ENCODE measurements at places on chromosomes 11 and 22.

DNA sequence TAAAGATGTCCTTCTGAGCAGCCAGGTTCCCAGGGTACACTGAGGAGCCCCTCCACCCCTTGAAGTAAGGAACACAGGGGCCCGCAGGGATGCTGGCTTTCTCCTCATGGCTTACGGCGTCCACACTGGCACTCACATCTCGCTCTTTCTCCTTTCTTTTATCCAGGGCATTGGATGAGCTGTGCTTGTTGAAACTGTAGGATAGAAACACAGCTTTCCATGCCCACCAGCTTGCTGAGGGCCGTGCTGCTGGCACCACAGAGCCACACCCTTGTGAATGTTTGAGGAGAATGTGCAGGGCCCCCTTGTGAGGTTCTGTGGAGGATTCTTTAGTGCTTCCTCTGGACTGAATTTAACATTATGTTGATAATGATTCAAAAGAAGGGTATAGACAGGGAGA lies 51.7 kb upstream of the B3GAT1 start:
- DNase-seq, result no peak

- no peak for DNase-seq
These were observed 35.4 kb downstream of the MUC2 start for GRCh38 chr11:1109918-1110705.

DNA sequence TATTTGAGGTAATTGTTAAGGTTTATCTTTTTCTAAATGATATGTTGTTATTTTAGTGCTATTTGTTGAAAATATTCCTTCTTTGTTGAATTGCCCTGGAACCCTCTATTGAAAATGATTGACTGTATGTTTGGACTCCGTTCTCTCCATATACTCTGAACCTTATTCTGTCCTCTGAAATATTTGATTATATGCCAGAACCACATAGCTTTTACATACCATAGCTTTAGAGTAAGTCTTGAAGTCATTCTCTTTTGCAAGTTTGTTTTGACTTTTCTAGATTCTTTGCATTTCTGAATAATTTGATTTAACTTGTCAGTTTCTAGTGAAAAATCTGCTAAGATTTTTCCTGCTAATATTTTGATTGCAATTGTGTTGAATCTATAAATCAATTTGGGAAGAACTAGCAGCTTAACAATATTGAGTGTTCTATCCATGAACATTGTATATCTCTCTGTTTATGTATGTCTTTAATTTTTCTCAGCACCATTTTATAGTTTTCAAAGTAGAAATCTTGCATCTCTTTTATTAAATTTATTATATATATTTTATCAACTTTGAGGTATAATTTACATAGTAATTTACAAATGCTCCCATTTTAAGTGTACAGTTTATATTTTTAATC lies 51.7 kb upstream of the PITPNB start:
- DNase-seq, result no peak

DNA sequence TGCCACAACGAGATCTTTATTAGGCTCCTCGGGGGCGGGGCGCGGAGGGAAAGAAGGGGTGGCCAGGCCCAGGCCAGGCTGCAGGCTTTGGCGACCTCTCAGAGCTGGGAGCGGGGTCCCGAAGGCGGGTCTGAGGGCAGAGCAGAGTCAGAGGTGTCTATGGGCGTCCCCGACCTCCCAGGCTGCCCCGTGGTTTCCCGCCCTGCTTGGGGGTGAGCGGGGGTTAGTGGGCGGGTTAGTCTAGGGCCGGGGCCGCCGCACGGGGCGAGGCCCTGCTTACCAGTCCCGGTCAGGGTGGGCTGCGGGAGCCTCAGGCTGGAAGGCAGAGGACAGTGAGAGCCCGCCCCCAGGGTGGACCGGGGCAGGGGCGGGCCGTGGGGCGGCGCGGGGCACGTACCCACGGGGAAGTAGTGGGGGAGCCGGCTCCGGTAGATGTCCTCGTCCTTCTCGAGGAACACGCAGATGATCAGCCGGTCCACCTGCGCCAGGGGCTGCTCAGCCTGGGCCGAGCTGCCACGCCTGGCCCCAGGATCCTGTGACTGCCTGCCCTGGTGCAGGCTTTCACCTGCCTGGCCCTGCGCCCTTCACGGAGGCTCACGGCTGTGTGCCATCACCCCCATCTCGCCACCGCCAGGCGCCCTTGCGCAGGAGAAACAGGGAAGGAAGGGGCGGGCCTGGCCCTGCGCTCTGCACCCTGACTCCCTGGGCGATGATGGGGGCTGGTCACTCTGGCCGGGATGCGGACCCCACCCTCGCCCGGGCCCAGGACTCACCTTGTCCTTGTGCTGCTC lies 12.5 kb downstream of the OTUB1 start:
- DNase-seq, result no peak

GRCh38 chr11:121298774-121299173 lies 6.2 kb downstream of the SC5D start:
- DNase-seq, result no peak

DNA sequence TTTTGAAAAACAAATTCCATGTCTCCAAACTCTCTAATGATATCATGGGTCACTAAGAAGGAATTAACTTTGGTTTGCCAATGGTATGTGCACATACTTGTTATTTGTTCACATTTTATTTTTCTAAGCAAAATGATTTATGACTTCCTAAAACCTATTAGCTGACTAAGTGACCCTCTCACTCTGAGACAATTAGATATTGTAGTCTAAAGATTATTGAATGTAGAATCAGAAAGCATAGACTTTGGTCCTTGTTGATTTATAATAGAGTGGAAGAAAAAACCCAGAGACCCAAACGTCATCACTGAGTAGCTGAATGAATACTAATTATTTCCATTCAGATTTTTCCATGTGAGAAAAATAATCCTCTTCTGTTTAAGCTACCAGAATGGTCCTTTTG lies 243.5 kb upstream of the ANO3 start:
- DNase-seq, result no peak

DNA sequence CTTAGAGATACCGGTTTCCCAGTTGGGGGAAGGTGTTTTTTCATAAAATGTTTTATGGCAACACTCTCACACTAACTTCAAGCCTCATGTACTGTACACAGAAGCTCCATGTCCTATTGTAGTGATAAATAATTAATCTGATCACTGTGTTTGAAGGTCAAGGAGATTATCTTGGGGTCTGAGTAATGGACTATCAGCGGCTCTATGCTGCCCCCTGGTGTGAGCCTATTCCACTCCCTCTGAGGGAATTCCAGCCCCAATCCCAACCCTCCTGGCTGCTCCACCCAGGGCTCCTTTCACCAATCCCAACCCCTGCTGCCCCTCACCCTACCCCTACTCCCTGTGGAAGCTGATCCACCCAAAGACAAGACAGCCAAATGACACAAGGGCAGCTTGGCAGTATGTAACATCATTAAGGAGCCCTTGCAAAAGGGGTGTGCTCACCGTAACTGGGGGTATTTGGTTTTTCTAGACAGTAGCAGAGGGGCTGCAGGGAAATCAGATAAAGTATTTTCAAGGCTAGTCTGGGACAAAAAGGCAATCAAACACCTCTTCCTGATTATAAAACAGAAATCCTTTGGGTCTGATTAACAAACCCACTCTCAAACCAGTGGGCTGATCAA lies 22.3 kb downstream of the HPS4 start:
- peak; percentile 9 for DNase-seq

DNA sequence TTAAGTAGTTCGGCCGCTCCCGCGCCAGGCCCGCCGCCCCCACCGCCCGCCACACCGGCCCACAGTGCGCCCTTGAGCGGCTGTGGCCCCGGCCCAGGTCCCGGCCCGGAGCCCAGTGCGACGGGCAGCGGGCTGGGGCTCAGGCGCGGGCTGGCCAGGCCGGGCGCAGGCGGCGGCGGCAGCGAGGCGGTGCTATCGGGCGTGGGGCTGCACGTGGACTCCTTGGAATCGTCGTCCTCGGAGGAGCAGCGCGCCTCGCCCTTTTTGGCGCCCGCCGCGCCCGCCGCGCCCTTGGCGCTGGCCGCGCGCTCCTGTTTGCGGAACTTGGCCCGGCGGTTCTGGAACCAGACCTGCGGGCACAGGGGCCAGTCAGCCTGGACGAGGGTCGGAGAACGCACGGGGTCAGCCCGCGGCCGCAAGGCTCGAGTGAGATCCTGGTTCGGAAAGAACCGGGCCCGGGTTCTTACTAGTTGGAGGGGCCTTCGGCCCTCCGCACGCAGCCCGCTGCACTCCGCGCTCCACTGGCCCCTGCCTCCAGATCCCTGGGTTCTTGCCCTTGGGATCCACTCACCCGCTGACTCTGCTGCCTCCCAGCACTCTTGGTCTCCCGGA lies 4.0 kb downstream of the PHOX2A start:
- no peak for DNase-seq

DNA sequence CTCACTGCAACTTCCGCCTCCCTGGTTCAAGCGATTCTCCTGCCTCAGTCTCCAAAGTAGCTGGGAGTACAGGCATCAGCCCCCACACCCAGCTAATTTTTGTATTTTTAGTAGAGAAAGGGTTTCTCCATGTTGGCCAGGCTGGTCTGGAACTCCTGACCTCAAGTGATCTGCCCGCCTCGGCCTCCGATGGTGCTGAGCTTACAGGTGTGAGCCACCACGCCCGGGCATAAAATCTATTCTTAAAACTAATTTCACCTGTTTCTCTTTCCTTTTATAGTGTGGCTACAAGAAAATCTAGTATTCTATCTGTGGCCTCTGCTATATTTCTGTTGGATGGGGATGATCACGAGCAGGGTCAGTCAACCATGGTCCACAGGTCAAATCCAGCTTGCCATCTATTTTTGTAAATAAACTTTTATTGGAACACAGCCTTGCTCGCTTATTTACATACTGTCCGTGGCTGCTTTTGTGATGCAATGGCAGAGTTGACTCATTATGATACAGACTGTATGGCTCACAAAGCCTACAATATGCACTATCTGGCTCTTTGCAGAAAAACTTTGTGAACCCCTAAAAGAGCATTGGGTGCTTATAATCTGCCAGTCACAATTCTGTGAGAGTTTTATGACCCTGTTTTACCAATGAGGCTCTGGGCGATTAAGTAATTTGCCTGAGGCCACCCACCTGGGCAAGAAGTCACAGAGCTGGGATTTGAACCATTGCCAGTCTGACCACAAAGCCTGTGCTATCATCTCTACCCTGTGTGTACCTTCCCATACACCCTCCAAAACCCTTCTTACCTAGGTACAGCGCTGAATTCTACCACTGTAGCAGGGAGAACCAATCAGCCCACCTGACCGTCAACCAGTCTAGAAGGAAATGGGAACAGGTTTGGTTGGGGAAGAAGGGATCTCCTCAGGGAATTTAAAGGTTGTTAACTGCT lies 28.3 kb downstream of the SLC1A2 start:
- peak; percentile 12 for DNase-seq

- DNase-seq, result no peak
These were observed 15.5 kb downstream of the IRAG1 start for GRCh38 chr11:10678101-10678500.

- peak; percentile 64 for DNase-seq
These were observed 15.8 kb upstream of the SIK2 start for GRCh38 chr11:111586388-111586831.

DNA sequence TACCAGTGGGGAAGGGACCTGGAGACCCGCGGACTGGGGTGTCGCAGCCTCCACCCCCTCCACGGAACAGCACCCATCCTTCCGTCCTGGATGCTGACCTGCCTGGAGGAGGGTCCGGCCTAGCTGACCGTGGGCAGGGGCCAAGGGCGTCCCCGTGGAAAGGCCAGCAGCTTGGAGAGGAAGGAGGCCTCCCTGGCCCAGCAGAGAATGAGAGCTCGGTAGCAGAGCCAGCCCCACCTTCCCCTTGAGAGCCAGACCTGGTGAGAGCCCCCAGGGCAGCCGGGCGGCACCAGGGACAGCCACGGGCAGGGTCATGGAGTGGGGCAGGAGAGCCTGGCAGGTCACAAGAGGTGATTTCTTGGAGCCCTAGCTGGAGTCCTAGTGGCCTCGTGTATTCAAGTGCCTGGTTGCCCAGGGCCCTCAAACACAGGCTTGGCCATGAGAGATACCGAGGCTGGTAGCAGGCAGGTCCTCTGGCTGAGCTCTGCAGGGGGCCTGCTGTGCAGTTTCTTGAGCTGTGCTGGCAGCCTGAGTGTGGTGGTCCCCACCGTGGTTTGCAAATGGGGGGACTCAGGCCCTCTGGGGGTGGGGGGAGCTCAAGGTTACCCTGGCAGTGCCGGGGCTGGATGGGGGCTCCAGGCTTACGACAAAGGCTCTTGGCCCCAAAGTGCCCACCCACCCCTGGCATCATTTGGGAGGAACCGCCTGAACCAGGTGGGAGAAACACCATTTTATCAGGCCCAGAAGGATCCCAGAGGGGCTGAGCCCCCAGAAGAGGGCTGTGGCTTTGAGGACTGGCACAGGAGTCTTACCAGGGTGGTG lies 7.6 kb downstream of the TSPAN32 start:
- no peak for DNase-seq

GRCh38 chr11:65310215-65310614 lies 4.5 kb upstream of the CDC42EP2 start:
- peak; percentile 35 for DNase-seq

- no peak for DNase-seq
These were observed 61.3 kb downstream of the SBF2 start for GRCh38 chr11:10232756-10233155.

DNA sequence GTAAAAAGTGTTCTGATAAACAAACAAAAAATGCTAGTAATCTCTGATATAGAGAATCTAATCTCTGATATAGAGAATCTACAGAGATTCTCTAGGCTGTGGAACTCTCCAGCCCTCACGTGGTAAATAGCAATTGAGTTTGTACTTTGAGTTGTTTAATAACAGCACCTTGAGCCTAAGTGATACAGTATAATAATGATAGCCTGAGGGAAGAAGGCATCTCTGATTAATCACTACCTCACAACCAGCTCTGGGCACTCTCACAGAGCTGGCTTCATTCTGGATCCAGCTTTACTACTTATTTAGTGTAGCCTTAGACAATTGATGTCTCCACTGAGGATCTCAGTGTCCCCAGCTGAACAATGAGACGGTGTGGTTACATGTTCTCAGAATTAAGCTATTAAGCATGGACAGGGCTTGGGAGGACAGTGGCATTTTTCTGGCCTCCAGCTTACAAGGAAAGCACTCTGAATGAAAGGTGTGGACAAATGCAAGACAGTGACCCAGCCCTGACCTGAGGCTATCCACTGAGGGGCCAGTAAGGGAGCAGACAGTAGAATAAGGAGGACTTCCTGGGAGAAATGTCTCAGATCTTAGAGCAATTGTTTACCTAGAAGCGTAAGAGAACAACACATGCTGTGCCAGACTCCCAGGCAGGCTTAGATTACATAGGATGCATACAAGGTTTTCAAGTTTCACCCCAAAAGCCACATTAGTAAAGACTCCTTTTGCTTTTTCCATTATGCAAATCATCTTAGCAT lies 88.7 kb upstream of the DRD2 start:
- DNase-seq, result no peak

GRCh38 chr11:12392672-12393071 lies 15.3 kb downstream of the PARVA start:
- DNase-seq, result no peak

GRCh38 chr11:12690663-12691062 lies 16.4 kb downstream of the TEAD1 start:
- DNase-seq, result no peak

- no peak for DNase-seq
These were observed at the start of gene SCARF2 for GRCh38 chr22:20437613-20438426. SCARF2 (minus strand) TSS chr22:20437825; CDS start chr22:20437754, 71 bp downstream.

- DNase-seq, result no peak
These were observed 507.6 kb upstream of the LARGE1 start for GRCh38 chr22:34427841-34428240.

Data from NCI-H2081 (cell line).